ENCODE measurements at places on chromosomes 2 and 18. TPM values are rescaled to one million over a fixed set of nuclear protein-coding genes. Genes with fewer than 3 reads are reported as not detected.
A peak's percentile ranks its signal among the peaks of the same experiment; 100 is the strongest.

The LYPD6B gene
- 0.36 TPM for total RNA-seq

- peaks cover 1% of the 10 kb centered on the region for H3K36me3 ChIP-seq
- H3K27ac ChIP-seq: no peak overlapping the region
- H3K27me3 ChIP-seq: no peaks in the 10 kb centered on the region
- H3K4me1 ChIP-seq: no peaks in the 10 kb centered on the region
These were observed 305.2 kb downstream of the CDH2 start for GRCh38 chr18:27871726-27872125.

The EVA1A gene
- 27.3 TPM for total RNA-seq

GRCh38 chr2:25551316-25551715 is 122.1 kb downstream of the DTNB start:
- peaks cover 27% of the 10 kb centered on the region for H3K4me1 ChIP-seq
- no peaks in the 10 kb centered on the region for H3K36me3 ChIP-seq
- H3K4me3 ChIP-seq: no peak overlapping the region
- no peak overlapping the region for H3K27ac ChIP-seq

DNA sequence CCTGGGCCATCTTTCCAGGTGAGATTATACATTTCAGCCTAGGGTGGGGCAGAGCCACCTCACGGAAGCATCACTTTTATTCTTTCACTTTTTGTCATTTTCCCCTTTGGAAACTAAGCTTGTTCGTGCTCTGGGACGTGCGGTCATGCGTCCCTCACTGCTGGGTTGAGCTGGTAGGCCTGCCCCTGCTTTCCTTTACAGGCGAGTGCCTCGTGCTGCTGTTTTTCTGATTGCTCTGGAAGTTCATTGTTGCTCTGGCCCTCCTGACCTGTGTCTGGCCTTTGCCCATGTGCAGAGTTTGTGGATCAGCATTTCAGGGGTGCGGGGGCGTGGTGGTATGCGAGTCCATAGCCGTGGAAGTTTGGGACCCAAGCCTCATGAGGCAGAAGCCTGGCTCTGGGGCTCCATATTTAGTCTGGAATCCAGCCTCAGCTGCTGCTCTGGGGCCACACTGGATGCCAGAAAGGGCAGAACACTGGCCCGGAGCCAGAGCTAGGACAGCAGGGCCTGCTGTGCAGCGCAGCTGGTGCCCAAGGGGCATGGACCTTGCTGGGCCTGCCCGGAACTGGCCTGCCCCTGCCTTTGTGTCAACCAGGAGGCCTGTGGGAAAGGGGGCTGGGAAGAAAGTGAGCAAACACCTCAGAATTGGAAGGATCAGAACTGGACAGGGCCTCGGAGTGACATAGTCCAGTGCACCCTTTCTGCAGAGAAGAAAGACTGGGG is 51.1 kb downstream of the CTIF start:
- no peaks in the 10 kb centered on the region for H3K27me3 ChIP-seq
- no peak for DNase-seq
- peaks cover 82% of the 10 kb centered on the region for H3K4me1 ChIP-seq
- H3K36me3 ChIP-seq: no peaks in the 10 kb centered on the region

DNA sequence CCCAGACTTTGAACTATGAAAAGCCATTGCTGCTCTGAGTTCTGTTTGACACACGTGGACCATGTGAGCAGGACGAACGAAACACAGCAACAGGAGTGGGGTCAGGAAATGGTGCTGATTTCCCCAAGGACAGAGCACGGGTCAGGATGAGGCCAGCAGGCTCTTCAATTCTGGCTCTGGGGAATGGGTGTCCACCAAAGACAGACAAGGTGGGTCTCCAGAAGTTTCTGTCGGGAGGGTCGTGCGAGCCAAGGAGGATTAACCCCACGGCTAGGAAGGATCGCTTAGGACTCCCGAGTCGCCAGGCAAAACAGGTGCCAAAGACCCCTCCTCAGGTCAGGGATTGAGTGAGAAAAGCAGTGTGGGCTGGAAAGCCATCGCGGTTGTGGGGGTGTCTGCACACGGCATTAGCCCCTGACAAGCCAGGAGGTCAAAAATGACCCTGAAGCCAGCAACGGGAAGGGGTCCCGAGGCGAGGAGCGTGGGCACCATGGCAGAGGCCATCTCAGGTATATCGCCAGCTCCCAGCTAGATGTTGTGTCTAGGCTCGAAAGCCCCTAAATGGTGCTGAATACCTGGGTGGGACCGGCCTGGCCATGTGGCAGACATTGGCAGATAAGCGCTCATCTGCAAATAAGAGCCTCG is 213.9 kb upstream of the SALL3 start:
- H3K36me3 ChIP-seq: no peaks in the 10 kb centered on the region
- H3K4me3 ChIP-seq: no peak overlapping the region
- DNase-seq: peak; percentile 64
- no peaks in the 10 kb centered on the region for H3K27me3 ChIP-seq
- no peak overlapping the region for H3K27ac ChIP-seq

- no peaks in the 10 kb centered on the region for H3K27me3 ChIP-seq
- H3K4me1 ChIP-seq: peaks cover 23% of the 10 kb centered on the region
- no peak for DNase-seq
- H3K27ac ChIP-seq: peak overlapping the region; percentile 84
These were observed 7.7 kb upstream of the SP100 start for GRCh38 chr2:230408244-230408842.

GRCh38 chr18:78378403-78378802 is 601.2 kb upstream of the SALL3 start:
- no peak overlapping the region for H3K4me3 ChIP-seq
- no peak for DNase-seq
- H3K36me3 ChIP-seq: no peaks in the 10 kb centered on the region
- H3K27me3 ChIP-seq: peaks cover 5% of the 10 kb centered on the region
- no peak overlapping the region for H3K27ac ChIP-seq

GRCh38 chr2:74602586-74603281 is 45.4 kb downstream of the M1AP start:
- H3K27me3 ChIP-seq: peaks cover 36% of the 10 kb centered on the region
- H3K27ac ChIP-seq: no peak overlapping the region
- no peak for DNase-seq
- no peak overlapping the region for H3K4me3 ChIP-seq
- H3K36me3 ChIP-seq: peaks cover 2% of the 10 kb centered on the region

DNA sequence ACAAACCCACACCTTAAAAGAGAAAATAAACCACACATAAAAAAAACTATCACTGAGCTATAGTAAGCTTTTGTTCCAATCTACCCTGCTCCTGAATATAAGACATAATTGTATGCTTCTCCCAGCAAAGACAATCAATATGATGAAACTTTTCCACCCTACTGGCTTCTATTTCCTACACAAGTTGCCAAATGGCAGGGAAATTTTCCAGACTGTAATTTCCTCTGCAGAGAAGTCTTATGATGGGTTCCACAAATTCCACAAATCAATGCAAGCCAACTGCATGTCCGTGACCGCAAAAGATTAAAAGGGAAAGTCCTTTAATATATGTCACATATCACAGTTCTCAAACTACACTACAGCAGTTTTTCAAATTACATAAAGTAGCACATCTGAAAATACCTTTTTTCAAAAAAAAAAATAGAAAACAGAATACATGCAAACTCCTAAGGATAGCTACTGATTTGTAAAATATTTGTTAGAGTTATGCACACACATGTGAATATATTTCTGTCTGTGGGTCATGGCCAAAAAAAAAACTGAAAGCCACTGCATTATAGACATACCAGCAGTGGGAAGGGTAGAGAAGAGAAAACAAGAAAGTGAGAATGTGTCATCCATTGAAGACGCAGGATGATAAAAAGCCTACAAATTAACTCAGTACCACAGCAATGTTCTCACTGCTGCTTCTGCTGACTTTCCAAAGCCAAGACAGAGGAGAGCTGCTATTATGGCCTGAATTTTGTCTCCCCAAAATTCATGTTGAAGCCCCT is 61.4 kb downstream of the RPL31 start:
- peaks cover 50% of the 10 kb centered on the region for H3K4me1 ChIP-seq
- H3K27me3 ChIP-seq: no peaks in the 10 kb centered on the region
- H3K36me3 ChIP-seq: no peaks in the 10 kb centered on the region

The LAMA3 gene
- total RNA-seq: 2.8 TPM

- DNase-seq: no peak
- H3K4me1 ChIP-seq: peaks cover 19% of the 10 kb centered on the region
- no peaks in the 10 kb centered on the region for H3K36me3 ChIP-seq
- H3K27ac ChIP-seq: peak overlapping the region; percentile 85
- H3K27me3 ChIP-seq: no peaks in the 10 kb centered on the region
These were observed 179.2 kb downstream of the TTC32 start for GRCh38 chr2:19722531-19722971.

The MMADHC gene
- total RNA-seq: 90.4 TPM

- peaks cover 18% of the 10 kb centered on the region for H3K36me3 ChIP-seq
- no peaks in the 10 kb centered on the region for H3K27me3 ChIP-seq
- H3K4me3 ChIP-seq: peak overlapping the region; percentile 95
- DNase-seq: no peak
- peaks cover 23% of the 10 kb centered on the region for H3K4me1 ChIP-seq
These were observed 858 bp downstream of the TP53I3 start for GRCh38 chr2:24083567-24084385.

The KCNK3 gene
- total RNA-seq: 2.9 TPM

DNA sequence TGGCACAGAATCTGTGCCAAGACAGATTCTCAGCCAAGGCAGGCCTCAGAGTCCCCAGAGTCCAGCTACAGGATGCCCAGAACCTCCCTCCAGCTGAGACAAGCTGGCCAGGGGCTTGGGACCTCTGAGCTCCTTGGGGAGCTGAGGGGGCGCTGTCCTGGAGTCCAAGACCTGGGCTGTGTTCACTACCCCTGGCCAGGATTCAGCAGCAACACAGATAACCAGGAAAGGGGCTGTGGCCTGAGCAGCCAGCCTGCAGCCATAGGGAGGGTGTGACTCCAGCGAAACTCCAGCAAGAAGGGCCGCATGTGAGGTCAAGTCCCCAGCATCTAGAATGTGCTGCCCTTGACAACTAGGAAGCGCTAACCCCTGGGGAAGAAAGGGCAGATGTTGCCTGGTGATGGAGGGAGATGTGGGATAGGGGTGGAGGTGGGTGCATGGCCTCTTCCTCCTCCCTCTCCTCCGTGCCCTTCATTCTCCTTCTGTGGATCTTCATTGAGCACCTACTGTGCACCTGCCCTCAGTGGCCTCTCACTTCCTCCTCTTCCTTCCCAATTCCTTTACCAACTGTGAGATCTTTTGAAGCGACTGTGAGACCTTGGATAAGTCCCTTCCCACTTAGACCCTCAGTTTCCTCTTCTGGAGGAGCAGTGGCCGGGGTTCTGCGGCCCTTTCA is 7.7 kb upstream of the ARID5A start:
- peak overlapping the region; percentile 90 for H3K27ac ChIP-seq
- peaks cover 59% of the 10 kb centered on the region for H3K4me1 ChIP-seq
- H3K27me3 ChIP-seq: peaks cover 11% of the 10 kb centered on the region
- H3K4me3 ChIP-seq: peak overlapping the region; percentile 59
- H3K36me3 ChIP-seq: no peaks in the 10 kb centered on the region
- DNase-seq: no peak

GRCh38 chr2:239202836-239203235 is 198.0 kb downstream of the HDAC4 start:
- peaks cover 10% of the 10 kb centered on the region for H3K4me1 ChIP-seq
- H3K27ac ChIP-seq: no peak overlapping the region
- peaks cover 4% of the 10 kb centered on the region for H3K36me3 ChIP-seq
- H3K4me3 ChIP-seq: no peak overlapping the region

DNA sequence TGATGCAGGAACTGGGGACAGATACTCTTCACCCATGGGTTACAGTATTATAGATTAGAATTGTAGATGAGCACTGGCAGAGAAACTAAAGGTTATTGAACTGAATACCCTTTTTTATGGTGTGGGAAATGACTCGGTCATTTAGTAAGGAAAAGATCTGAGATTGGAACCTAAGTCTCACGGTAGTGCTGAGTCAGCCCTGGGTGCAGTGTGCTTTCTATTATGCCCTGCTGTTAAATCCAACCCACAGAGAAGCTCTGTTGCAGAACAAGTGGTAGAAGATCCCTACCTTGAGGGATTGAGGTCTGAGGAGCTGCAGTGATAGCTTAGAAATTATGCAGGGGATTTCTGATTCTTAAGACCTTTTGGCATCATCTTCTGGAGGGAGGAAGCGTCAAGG is 12.7 kb downstream of the CCT7 start:
- H3K36me3 ChIP-seq: peaks cover 50% of the 10 kb centered on the region
- H3K4me3 ChIP-seq: no peak overlapping the region
- H3K4me1 ChIP-seq: no peaks in the 10 kb centered on the region

GRCh38 chr2:133167990-133168389 is 400.3 kb downstream of the NCKAP5 start:
- H3K4me1 ChIP-seq: peaks cover 6% of the 10 kb centered on the region
- H3K4me3 ChIP-seq: no peak overlapping the region
- no peak overlapping the region for H3K27ac ChIP-seq
- H3K36me3 ChIP-seq: no peaks in the 10 kb centered on the region
- peaks cover 11% of the 10 kb centered on the region for H3K27me3 ChIP-seq

GRCh38 chr2:206452242-206452641 is 8.9 kb downstream of the ADAM23 start:
- no peak overlapping the region for H3K4me3 ChIP-seq
- H3K36me3 ChIP-seq: peaks cover 1% of the 10 kb centered on the region
- H3K4me1 ChIP-seq: peaks cover 9% of the 10 kb centered on the region
- H3K27ac ChIP-seq: no peak overlapping the region
- no peaks in the 10 kb centered on the region for H3K27me3 ChIP-seq

The TFPI gene
- total RNA-seq: 161 TPM

The IL1RN gene
- total RNA-seq: not detected

DNA sequence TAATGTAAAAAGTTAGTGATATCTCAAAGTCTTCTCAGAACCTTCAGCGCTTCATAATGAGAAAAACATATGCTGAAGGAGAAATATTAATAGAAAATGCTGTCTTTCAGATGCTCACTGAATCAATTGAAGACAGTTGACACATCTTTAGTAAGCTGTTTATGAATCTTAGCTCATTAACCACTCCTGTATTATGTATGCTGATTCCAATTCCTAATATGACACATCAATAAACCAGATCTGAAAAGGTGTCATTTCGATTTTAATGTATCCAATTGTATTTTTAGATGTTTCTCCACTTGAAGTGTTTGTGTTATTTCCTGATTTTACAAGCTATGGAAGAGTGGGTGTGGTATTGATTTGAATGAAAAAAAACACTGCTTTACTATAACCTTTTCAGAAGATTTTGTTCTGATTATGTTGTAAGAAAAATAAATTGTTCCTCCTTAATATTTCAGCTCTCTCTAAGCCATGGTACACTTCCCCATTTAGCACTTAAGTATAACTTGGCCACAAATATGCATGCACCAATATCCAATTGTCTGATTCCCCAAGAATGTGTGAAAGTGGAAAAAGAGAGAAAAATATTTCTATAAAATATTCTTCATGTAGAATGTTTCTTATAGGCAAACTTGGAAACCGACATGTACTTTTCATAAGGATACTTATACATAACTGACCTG is 569.8 kb downstream of the ARHGAP15 start:
- H3K27ac ChIP-seq: no peak overlapping the region
- no peak for DNase-seq
- peaks cover 9% of the 10 kb centered on the region for H3K4me1 ChIP-seq
